ENCODE measurements at places on chromosomes 12 and 14. TPM values are rescaled to one million over a fixed set of nuclear protein-coding genes. Genes with fewer than 3 reads are reported as not detected.

- no peak for DNase-seq
Measured at GRCh38 chr12:72511906-72512305, 239.7 kb downstream of the TRHDE start.

DNA sequence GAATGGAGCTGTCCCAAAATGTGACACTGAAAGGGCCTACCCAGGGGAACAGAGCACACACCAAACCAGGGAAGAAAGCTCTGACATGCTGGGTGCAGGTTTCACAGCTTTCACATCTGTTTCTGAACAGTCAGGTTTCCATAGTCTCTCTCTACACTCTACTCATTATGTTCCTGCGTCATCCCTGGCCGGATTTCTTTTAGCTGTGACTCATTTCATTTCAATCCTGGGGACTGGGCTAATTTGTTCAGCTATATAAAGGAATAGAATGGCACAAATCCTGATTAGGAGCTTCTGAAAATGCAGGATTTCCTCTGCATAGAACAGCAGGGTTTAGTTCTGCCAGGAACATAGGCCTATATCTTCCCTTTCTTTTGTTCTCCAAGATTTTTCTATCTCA lies 649.8 kb downstream of the RPS29 start:
- DNase-seq, result no peak

Gene SLC38A2
- total RNA-seq, result 140 TPM

GRCh38 chr14:60420050-60420449 lies 65.8 kb downstream of the C14orf39 start:
- no peak for DNase-seq

DNA sequence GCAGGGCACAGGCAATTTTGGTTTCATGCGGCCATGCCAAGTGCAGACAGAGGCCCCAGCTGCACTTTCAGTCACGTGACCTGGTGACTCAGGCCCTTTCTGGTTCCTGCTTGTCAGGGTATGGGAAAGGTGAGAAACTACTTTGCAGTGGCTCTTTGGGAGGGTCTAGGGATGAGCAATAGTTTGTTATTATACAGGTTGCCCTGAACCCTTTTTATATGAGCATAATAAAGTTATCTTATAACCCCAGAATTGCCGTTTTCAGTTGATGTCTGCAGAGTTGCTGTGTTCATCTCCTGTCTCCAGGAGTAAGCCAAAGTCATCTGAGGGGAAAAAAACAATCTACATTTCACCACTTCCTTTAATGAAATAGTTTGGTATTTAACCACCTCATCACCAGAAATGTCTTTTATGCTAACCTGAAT lies 30.9 kb upstream of the EMP1 start:
- DNase-seq, result peak; percentile 87

GRCh38 chr12:46934374-46935111 lies 108.7 kb upstream of the SLC38A4 start:
- DNase-seq, result no peak

- DNase-seq, result no peak
Measured at GRCh38 chr14:29741909-29742401, 185.7 kb downstream of the PRKD1 start.

DNA sequence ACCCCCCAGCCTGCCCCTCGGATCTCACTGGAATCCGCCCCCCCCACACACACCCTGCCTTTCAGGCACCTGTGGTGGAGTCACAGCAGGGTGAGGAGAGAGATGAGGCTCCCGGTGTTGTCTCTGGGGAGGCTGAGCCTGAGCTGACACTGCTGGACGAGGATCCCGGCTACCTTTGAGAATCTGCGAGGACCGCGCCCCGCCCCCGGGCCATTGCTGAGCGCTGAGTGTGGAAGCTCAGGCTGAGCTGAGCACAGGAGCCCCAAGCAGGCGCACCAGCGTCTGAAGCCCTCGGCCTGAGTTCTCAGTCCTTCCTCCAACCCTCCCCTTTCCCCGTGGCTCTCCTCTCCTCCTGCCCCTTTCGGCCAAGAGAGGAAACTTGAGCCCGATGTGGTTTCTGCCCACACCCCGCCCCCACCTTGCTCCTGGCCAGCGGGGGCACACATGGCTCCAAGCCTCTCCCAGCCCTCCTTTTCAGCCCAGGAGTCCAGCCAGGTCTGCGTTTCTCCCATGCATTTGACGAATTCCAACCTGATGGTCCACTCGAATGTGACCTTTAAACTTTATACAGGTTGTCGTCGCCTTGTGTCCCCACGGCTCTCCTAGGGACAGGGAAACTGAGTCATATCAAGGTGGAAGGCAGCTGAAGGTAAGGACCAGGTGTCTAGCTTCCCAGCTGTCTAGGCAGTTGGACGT lies at the start of gene NFE2:
Gene NFE2, minus strand, starts transcription at position 284 of the 696 bp plus-strand sequence. CDS start 5,767 bp downstream, outside the sequence.
- peak; percentile 91 for DNase-seq

DNA sequence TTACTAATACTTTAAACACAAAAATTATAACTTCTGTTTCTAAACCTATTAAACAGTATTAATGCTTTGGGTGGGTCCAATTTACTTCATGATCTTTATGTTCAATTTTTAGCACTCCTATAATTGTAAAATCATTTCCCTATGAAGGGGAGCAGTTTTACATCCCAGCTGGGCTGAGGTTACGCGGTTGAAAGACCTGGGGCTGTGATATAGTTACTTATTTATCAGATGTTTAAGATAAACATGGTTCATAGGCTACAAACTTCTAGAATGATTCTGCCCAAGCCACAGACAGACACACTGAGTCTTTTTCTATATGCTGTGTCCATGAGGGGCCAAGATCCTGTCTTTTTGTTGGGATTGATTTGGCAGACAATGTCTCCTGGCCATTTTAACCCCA lies 44.4 kb downstream of the DYRK2 start:
- DNase-seq, result no peak

DNA sequence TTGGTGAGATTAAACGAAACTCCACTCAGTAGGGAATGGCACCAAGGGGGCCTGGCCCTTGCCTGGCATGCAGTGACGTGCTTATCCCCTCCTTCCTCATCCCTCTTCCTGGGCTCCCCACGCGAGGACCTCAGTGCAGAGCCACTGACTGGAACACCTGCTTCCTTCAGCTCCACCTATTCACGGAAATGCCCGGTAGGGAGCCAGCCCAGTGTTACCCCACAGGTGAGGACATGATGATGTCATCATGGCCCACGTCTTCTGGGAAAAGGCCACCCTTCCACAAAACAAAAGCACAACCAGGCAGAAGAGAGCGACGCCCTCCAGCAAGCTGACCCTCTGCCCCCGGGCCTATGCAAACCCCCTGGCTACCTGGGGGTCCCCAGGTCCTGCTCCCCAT lies 42.1 kb downstream of the CCDC85C start:
- no peak for DNase-seq

DNA sequence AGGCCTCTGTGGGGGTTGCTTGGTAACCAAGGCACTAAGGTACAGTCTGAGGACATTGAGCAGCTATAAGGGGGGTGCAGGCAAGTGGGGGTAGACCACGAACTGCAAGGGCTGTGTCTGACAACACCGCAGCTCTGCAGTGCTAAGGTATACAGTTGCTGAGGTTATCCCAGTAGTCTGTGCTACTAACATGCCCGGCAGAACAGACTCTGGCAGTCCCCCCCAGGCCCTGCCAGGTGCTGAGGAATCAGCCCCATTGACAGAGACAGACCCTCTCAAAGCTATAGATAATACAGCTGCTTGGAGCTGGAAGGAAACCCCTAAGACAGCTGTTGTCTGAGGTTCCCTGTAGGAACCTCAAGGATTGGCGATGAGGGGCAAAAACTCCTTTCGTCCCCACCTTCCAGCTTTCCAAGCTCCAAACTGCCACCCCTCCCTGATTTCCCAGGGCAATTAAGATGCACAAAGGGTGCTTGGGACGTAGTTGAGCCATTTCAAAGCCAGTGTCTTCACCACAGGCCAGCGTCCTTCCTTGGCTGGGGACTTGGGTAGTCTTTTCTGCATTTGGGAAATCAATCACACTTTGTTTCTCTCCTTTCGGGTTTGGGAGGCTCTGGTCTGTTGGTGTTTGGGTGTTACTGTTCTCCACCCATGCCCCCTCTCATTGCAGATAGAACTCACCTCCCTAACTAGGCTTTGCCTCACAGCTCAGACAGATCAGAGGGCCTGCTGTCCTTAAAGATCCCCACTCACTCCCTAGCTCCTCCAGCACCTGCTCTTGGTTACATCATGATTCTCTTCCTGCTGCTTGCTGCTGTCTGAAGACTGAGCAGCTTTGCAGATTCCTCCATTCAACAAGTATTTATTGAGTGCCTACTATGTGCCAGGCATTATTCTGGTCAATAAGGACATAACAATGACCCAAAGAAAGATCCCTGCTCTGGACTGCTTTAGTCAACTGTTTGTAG lies 2.0 kb upstream of the MYH7 start:
- DNase-seq, result no peak

DNA sequence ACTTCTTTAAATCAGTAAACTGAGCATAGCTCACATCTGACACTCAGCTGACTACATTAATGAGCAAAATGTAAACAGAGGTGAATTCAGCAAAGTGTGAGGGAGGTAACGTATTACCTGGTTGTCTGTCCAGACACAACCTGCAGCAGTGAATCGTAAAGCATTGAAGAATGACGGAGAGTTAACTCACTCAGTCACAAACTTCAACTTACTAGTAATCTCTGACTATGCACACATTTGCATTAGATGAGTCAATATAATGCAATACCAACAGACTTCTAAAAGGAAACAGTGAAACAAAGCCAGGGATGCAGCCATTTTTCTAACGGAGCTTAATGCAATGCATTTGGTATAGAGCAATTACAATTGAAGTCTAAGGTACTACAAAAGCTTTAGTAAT lies 40.0 kb downstream of the STX2 start:
- DNase-seq, result no peak

DNA sequence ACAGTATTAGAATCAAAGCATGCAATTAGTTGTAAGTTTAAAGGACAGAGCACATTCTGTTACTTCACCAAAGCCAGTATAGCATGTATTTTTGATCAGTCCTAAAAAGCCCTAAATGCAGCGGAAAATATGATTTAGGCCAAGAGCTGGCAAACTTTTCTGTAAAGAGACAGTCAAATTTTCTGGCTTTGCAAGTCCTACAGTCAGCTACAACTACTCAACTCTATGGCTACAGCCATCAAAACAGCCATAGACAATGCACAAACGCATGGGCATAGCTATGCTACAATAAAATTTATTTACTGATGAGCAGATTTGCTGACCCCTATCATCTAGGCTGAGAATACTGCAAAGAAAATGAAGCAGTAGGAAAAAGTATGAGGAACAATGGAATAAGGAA lies 52.9 kb downstream of the ATXN2 start:
- no peak for DNase-seq

GRCh38 chr12:67141296-67142018 lies 127.7 kb upstream of the CAND1 start:
- no peak for DNase-seq

GRCh38 chr14:79709573-79709972 lies 501.7 kb downstream of the DIO2 start:
- DNase-seq, result no peak

- no peak for DNase-seq
Measured at GRCh38 chr12:53289891-53290290, 5.5 kb upstream of the PFDN5 start.

DNA sequence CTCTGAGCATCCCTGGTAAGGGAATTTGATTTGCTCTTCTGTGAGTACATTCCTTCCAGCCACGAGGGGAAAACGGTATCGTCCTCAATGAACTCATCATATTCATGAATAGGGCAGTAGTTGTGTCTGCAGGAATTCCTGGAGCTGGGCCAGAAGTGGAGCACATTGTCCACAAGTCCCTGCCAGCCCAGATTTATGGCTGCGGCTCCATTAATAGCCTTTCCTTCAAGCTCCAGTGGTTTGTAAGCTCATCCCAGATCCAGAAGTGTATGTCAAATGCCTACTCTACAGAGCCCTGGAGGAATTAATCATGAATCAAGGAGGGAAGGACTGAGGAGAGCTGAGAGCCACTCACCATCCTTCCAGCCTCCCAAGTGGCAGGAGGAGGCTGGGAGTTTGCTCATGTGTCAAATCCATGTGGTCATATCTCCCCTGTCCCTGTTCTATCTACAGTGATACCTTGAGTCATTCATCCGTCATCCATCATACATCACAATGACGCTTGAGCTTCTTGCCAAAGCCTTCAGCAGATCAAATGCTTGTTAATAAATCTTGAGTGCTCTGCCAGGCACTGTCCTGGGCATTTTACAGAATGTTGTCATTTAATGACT lies 65.5 kb downstream of the SVOP start:
- peak; percentile 80 for DNase-seq

- DNase-seq, result peak; percentile 74
Measured at GRCh38 chr12:111445726-111446581, 40.2 kb downstream of the SH2B3 start.

- no peak for DNase-seq
Measured at GRCh38 chr14:98171654-98172053, 1100.3 kb downstream of the BCL11B start.

GRCh38 chr14:53569446-53569845 lies 387.2 kb downstream of the BMP4 start:
- DNase-seq, result no peak

GRCh38 chr14:56149151-56149550 lies 30.9 kb downstream of the PELI2 start:
- no peak for DNase-seq

Gene CMA1
- 0.46 TPM for total RNA-seq

DNA sequence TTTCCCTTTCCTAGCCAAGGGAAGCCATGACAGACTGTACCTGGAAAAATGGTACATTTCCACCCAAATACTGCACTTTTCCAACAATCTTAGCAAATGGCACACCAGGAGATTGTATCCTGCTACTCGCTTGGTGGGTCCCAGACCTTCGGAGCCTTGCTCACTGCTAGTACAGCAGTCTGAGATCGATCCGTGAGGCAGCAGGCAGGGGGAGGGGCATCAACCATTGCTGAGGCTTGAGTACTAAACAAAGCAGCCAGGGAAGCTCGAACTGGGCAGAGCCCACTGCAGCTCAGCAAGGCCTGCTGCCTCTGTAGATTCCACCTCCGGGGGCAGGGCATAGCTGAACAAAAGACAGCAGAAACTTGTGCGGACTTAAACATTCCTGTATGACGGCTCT lies 218.8 kb downstream of the LRIG3 start:
- no peak for DNase-seq

Data from cardiac septum (tissue), 1 donor.